ENCODE measurements at places on chromosomes 11 and 22.

GRCh38 chr11:37404231-37404630 lies 806.2 kb upstream of the RAG2 start:
- DNase-seq, result no peak

DNA sequence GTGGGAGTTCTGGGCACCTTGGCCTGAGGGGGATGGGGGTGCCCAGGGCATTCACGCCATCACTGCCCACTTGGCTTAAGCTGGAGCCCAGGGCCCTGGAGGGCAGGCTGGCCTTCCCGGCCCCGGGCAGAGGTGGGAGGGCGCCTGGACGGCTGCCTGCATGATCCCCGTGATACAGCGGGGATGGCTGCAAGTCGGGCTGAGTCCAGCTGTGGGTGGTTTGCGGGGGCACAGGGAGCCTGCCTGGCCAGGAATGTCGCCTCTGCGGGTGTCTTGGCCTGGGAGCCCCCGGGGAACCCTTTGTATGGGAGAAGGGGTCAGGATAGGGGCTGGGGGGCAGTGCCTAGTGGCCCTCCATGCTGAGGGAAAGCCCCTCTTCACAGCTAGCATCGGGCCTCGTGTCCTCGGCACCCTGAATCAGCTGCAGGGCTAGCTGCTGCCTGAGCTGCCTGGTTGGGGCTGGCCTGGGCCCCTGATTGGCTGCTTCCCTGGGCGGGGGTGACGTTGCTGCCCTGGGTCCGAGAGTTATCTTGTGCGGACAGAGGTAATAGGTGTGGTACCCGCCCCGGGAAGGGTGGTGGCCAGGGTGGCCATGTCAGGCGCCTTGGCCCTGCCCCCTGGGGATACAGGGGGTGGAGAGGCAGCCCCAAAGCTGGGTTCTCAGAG lies 8.3 kb downstream of the BRSK2 start:
- no peak for DNase-seq

GRCh38 chr11:115515647-115516395 lies 11.6 kb upstream of the CADM1 start:
- DNase-seq, result no peak

GRCh38 chr11:130513132-130513531 lies 64.7 kb downstream of the ADAMTS15 start:
- DNase-seq, result no peak

DNA sequence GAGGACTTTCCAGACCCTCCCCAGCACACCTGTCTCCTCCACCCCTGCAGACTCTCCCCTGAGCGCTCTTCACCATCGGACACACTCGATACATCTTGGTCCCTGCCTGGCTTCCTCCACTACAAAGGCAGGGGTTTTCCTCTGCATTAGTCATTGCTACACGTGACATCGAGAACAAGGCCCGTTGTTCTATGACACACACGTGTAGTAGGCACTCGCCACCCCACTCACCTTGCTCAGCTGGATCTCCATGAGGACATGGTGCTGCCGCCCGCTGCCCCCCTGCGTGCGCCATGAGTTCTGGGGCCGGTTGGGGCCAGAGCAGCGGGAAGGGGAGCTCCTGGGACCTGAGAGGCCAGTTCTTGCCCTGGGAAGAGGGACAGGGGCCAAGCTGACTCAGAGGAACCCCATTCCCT lies 16.7 kb downstream of the ATG2A start:
- peak; percentile 87 for DNase-seq

GRCh38 chr11:12905435-12905834 lies 103.7 kb upstream of the RASSF10 start:
- DNase-seq, result no peak

DNA sequence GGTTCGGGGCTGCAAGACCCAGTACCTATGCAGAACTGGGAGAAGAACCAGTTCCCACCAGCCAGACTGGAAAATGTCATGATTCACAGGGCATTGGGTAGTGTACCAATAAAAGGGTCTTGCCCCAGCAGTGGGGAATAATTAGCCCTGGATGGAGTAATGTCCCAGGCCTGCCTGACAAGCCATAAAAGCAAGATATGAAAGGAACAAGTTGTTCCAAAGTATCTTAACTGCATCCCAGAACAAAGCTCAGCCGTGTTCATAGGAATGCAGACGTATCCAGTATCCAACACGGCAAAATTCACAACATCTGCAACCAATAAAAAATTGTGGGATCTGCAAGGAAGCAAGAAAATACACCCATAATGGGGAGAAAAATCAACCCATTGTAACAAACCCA lies 47.9 kb downstream of the ASCL2 start:
- no peak for DNase-seq

DNA sequence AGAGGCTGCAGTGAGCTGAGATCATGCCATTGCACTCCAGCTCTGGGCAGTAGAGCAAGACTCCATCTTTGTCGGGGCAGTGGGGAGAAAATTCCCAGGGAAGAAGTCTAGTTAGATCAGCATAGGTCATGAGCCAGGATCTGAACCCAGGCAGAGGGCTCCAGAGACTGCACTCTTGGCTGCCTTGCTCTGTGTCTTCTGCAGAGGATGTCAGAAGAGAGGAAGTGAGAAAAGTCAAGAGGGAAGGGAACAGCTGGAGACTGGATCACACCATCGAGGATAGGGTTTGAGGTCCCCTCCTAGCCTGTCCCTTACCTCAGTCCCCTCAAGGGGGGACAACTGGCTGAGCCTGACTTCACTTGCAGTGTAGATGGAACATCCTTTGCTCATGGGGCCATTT lies 5.8 kb downstream of the MYOD1 start:
- DNase-seq, result no peak

DNA sequence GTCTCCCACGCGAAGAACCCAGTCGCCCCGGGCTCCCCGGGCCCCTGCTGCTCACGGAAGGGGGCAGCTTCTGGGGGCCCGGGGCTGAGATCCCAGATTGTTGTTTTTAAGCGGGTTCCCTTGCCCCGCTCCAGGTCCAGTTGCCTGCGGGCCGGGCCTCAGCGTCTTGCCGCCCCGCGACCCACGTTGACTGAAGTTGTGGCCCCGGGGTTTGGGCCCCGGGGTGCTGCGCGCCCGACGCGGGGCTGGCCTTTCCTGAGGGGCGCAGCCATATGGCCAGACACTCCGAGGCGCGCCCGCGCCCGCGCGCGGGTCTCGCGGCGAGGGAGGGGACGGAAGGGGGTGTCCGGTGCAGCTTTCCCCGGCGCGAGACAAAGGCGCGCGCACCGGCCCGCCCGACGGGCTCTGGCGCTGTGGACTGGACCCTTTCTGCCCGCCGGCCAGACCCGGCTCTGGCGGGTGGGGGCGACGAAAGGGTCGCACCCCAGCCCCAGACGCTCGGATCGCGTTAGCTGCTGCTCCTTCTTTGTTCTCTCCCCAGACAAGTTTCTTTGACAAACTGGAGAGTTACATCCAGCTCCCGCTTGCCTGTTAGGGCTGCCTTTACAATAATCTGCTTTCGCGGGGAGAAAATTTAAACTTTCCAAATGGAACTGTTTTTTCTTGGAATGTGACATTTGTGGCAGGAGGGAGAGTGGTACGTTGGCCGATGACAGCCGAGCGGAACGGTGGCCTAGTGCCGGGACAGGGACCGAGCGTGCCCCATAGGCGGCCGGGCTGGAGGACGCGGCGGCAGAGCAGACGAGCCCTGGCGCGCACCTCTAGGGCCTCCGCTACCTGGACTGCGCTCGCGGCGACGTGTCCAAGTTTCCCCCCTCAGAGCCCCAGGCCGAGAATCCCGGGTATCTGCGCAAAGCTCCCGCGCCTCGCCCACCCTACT lies 716 bp downstream of the AMOTL1 start:
- DNase-seq, result peak; percentile 23

DNA sequence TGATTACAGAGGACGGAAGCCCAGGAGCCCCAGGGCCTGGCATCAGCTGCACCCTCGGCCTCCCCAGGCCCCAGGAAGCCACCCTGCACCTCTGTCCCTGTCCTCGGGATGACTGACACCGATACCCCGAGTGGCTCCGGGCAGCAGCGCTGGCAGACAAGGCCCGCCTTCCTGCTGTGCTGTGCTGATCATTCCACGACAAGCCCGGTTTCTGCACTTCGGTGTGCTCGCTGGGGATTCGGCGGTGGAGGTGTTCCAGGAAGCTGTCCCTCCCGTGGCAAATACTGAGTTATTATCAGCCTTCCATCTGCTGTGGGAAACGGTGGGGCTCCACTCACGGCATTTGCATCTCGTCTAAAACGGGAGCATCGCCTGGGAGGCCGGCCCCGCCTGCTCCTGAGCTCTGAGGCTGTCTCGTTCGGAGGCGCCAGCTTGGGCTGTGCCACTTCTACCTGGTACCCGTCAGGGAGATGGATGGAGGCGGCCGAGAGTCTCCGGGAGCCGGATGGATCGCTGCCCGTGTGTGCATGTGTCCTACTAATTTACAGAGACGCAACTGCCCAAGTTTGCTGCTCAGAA lies 506.1 kb downstream of the BRD1 start:
- no peak for DNase-seq

DNA sequence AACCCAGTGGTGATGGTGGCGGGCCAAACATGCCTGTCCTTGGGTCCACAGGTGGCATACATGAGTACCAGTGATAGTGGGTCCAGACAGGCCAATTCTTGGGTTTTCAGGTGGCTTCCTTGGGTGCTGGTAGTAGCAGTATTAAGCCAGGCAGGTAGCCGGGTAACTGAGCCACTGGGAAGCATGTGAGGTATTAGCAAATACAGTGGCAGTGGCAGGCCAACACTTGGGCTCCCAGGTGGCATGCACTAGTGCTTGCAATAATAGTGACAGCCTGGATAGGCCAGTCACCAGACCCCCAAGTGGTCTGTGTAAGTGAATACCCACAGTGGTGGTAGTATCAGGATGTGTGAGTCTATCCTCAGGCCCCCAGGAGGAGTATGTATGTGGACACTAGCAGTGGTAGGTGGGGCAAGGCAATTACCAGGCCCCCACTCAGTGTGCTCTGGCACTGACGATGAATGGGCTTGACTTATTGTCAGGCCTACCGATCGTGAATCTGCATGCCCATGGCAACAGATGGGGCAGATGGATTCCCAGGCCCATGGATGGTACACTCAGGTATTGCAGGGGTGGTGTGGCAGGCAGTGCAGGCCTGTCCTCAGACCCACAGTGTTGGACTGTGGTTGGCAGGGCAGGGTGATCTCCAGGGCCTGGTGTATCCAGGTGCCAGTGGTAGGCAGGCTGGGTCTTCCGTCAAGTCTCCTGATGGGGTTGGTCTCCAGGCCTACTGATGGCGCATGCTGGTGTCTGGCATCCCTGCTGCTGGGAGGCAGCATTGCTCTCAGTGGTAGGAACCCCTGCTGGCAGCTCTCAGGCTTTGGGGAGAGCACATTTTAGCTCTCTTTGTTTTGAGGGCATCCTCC lies 840.7 kb downstream of the FAM181B start:
- DNase-seq, result no peak

- no peak for DNase-seq
Observed at GRCh38 chr11:71917646-71918140, 10.7 kb downstream of the XNDC1N start.

DNA sequence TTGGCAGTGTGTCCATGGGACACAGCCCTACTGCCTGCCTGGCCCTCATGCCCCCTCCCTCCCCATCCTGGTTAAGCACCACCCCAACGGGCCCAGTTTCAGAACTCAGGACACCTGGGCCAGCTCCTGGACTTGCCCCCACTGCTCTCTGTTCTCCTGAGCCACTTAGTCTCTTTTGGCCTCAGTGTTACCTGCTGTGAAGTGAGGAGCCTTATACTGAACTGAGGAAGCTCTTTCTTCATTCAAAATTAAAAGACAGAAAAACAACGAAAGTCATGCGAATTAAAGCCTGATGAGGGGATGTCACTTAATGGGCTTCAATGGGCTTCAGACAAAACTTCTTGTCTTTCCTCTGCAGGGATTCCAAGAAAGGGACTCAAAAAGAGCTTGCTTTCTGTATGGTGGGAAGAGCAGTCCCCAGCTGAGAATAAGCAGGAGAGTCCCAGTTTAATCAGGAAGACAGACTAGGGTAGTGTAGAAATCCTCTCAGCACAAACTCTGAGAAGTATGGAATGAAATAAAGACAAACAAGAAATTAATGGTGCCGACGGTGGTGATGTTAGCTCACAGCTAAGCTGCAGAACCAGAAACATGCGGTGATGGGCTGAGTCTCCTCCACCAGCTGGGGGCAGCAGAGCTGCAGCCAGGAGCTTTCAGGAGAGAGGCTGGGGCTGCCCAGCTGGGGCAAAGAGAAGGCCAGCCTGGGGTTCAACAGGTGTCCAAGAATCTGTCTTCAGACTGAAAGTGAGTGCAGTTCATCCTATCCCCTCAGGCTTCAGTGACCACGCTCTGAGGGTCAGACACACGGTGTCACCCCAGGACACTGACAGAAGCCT lies 101.0 kb downstream of the GGTLC2 start:
- DNase-seq, result peak; percentile 39

- DNase-seq, result peak; percentile 69
Observed at GRCh38 chr22:19109198-19110063, 12.8 kb downstream of the DGCR2 start.

DNA sequence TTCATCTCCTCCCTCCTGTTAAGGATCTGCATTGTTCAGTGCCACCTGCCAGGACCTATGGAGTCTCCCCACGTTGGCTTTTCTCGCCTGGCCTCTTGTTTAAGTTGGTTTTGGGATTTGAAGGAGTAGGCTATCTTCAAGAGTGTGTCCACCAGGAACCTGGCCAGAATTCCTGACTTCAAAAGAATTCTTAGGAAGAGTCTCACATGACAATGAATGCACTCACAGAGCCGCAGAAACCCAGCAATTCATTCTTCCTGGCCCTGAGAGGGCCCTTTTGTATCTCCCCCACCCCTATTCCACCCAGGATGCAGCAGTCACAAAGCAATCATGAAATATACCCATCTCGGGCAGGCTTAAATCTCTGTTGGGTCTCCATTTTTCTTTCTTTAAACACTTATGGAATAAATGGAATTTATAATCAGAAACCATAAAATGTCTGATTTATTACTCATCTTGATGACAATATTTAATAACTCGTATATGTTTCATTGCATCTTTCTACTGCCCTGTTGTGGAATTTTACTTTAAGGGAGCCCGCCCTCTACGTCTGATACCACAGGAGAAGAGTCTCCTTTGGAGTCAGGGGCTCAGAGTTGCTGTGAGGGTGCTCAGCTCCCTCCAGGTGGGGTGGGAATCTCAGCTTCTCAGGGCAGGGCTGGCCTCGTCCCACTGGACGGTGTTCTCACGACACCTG lies 507.0 kb downstream of the NTM start:
- DNase-seq, result no peak

GRCh38 chr11:113697756-113698407 lies 8.2 kb downstream of the TMPRSS5 start:
- DNase-seq, result no peak

Data from GM13977 (cell line).